Stimulated activated CD4-positive, alpha-beta T cell treated with anti-CD3 and anti-CD28 coated beads, Interleukin-15, amount 100 ng/mL, for 1 hour (primary cell): ENCODE measurements at places on chromosomes 2 and 18.

GRCh38 chr2:134181219-134181618, 72.7 kb upstream of the MGAT5 start:
- DNase-seq, result no peak

GRCh38 chr2:125169764-125170146, 1144.7 kb downstream of the CNTNAP5 start:
- no peak for DNase-seq

DNA sequence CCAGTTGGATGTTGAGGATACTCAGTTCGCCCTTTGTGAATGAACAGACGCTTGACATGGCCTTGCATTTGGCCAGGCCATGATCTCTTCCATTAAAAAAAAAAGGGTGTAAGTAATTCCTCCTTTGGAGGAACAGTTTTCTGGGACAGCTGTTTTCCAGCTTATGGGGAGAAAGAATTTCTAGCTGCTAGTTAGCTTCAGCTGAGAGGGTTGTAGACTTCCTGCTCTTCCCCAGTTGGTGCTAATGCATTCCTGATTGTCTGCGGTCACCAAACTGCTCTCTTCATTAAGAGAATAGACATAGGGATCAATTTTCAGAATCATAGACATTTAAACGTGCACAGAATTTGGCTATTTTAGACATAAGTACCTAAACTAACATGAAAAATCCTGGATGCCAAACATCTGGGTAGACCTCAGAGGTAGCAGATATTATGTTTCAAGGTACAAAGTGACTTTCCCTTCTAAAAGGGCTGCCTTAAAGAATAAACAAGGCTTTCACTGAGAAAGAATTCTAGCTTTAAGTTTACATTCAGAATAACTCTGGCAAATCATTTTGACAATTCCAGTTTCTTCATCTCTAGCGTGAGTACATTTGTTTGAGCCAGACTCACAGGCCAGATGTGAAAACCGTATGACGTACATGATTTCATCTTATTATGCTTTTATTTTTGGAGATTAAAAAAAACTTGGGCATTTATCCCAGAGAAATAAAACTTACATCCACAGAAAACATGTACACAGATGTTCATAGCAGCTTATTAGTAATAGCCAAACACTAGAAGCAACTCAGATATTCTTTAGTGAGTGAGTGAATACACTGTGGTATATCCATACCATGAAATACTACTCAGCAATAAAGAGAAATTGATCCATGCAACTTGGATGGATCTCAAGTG, 71.2 kb downstream of the MAIP1 start:
- DNase-seq, result no peak

- no peak for DNase-seq
Measured at GRCh38 chr18:23573626-23574431, 12.5 kb downstream of the NPC1 start.
